ENCODE measurements at places on chromosomes 4 and X. TPM values are rescaled to one million over a fixed set of nuclear protein-coding genes. Genes with fewer than 3 reads are reported as not detected.

Gene SPP1
- total RNA-seq = 265 TPM

Gene FGF2
- 8.7 TPM for total RNA-seq

Gene PRKG2
- 0.76 TPM for total RNA-seq

Gene PCDH10
- 3.4 TPM for total RNA-seq

Gene PABPC5
- total RNA-seq = 5.2 TPM

Gene TMEM192
- 16.7 TPM for total RNA-seq

Measured in metanephros (tissue), 2 donors.